Fibroblast of skin of left quadriceps (primary cell): ENCODE measurements at places on chromosomes 1 and 21.
A peak's percentile ranks its signal among the peaks of the same experiment; 100 is the strongest.

DNA sequence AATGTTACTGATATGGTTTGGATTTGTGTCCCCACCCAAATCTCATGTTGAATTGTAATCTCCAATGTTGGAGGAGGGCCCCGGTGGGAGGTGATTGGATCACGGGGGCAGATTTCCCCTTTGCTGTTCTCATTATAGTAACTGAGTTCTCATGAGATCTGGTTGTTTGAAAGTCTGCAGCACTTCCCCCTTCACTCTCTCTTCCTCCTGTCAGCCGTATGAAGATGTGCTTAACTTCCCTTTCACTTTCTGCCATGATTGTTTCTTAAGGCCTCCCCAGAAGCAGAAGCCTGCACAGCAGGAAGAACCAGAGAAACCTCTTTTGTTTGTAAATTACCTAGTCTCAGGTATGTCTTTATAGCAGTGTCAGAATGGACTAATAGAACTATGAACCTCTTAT is 28.4 kb downstream of the TRIM33 start:
- DNase-seq = no peak

- DNase-seq = no peak
These were observed 66.3 kb upstream of the NTPCR start for GRCh38 chr1:232883992-232884661.

- DNase-seq = no peak
These were observed 137.6 kb upstream of the RNPC3 start for GRCh38 chr1:103387898-103388297.

DNA sequence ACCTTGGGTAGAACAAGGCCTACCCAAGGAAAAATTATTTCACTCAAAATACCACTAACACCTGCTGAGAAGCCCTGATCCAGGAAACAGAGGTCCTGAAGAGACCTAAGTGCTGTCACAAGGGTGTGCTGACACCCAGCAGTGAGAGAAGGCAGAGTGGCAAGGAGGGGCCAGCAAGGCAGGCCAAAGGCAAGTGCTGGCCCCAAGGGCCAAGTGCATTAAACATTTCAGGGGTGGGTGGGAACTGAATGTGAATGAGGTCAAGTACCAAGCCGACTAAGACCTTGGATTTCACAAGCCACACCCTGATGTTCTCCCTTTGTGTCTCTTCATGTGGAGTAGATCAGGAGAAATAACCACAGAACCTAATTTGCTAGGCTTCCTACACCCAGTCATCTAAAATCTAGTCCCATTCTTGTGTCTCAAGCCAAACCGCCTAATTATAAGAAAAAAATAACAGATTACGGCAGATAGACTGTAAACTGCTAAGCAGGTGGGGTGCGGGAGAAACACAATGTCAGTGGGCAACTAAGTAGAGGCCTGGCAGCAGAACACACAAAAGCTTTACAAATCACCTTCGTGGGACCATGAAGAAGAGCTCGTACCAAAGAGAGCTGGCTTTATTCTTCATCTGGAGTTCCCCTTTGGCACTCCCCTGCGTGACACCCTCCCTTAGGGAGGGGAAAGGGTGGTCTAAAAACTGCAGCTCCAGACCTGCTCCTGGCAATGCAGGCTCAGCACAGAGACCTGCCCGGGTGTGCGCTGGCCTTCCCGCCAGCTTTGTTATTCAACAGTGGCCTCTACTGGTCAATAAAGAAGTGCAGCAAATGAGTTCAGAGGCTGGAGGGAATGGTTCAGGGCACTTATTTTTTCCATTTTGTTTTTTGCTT is 8.7 kb downstream of the UBE2G2 start:
- no peak for DNase-seq

- no peak for DNase-seq
These were observed 11.3 kb downstream of the FMO2 start for GRCh38 chr1:171196351-171196750.

- DNase-seq = no peak
These were observed 21.9 kb downstream of the CLSTN1 start for GRCh38 chr1:9801909-9802308.

- DNase-seq = no peak
These were observed 401 bp downstream of the UQCRH start for GRCh38 chr1:46303872-46304326.

- peak; percentile 51 for DNase-seq
These were observed 7.8 kb upstream of the SRRM1 start for GRCh38 chr1:24635195-24635843.

- no peak for DNase-seq
These were observed 1.2 kb downstream of the ITPKB start for GRCh38 chr1:226737819-226738420.

- no peak for DNase-seq
These were observed 1.7 kb upstream of the EPS15 start for GRCh38 chr1:51520700-51521248.

DNA sequence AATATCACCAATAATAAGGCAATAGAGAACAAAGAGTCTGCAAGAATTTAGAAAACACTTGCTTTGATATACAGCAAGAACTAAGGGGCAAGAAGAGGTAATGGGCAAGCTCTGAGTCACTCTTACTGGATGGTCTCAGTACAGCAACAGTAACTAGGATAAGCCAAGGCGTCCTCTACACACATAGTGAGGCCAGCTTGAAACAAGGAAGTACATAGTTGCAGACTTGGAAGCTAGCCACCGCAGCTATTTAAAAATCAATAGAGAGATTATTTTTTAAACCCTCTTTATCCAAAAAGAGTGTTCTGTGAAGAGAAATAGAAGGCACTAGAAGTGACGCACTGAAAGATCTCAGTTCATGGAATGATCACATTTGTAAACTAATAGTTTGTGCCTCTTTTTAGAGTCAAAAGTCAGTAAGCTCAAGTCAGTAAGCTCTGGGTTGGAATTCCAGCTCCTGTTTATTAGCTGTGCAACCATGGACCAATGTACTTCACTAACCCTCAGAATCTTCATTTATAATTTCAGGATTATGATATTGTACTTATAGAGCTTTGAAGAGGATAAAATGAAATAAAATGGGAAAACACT is 118.6 kb downstream of the AKT3 start:
- no peak for DNase-seq

DNA sequence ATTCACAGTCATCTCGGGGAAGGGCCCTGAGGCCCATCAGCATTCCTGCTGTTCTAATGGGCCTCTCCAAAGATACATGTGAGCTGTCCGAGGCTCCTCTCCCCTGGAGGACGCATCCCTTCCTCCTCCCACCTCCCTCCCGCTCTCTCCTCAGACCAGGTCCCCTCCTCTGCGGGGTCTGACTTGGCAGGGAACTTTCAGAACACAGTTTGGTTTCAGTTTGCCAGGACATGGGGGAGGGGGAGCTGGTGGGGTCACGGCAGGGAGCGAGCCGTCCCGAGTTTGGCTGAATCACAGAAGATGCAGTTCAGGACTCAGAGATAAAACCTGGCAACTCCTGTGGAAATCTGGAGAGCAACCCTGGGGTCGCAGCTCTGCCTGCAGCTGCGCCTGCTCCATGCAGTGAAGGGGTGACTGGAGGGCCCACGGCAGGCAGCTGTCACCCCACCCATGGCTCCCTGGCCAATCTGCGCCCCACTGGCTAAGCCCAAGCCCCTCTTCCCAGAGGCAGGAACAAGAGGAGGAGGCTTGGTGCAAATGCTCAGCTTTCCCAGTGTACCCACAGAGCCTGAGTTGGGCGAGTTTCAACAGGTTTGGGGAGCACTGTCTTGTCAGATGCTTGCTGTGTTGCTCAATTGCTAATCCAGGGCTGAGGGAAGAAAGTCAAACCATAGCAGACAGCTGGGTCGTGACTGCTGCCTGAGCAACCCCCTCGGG is 5.7 kb downstream of the WNT4 start:
- no peak for DNase-seq

- DNase-seq = no peak
These were observed 96.0 kb downstream of the ERG start for GRCh38 chr21:38402291-38402690.

GRCh38 chr21:42733874-42734273 is 80.5 kb downstream of the PDE9A start:
- DNase-seq = no peak

DNA sequence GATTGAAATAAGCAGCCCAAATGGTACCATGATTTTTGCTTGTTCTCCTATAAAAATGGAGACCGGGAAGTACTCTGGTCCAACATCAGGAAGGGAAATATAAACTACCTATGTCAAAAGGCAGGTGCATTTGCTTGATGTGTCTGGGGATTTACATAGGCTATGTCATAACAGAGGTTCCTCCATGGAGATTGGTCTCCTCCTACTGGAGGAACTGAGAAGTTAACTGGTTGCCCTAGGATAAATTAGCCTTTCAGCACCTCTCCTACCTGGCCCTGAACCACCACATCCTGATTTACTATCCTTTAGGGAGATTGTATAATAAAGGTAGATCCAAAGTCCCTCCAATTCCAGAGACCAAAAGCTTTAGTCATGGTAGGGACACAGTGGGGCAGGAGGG is 1109.3 kb upstream of the B3GALT2 start:
- no peak for DNase-seq

DNA sequence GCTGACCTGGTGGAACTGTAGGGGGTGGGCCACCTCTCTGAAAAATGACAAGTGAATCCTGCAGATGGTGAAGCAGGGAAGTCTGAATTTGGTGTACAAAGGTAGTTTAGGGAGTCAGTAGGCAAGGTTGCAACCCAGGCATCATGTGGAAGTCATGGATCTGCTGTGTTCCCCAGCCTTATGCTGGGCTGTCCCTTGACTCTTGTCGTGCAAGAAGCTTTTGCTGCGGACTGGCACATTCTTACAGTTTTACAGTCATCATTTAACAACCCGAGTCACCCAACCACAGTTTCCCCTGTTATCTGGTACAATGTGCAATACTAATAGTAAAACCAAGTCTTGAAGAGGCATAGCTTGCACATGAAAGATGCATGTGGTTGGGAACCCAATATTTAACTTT is 13.2 kb downstream of the RHOU start:
- no peak for DNase-seq

DNA sequence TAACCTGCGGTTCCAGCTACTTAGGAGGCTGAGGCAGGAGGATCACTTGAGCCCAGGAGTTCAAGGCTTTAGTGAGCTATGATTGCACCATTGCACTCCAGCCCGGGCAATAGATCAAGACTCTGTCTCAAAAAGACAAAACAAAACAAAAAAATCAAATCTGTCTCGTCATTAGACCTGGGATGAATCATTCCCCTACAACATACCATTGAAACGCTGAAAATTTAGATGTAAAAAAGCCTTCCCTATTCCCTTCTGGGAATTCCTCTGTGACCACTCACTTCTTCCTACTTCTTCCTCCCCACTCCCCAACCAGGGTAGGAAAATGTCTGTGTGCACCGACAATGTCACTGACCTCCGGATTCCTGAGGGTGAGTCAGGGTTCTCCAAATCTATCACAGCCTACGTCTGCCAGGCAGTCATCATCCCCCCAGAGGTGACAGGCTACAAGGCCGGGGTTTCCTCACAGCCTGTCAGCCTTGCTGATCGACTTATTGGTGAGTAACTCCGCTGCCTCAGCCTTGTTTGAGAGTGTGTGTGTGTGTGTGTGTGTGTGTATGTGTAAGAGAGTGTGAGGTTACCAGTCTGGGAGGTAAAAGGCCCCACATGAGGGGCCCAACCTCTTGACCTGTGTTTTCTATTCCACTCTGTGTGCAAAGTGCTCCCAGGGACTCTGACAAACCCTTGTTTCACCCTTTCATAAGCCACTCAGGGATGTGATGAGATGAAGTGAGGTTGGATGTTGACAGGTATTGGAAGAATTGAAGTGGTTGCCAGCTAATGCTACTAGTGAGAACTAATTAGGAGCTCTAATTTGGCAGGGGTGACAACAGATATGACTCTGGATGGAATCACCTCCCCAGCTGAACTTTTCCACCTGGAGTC is 16.3 kb upstream of the SARS1 start:
- peak; percentile 96 for DNase-seq

- no peak for DNase-seq
These were observed 2.8 kb upstream of the MIXL1 start for GRCh38 chr1:226220473-226221189.

DNA sequence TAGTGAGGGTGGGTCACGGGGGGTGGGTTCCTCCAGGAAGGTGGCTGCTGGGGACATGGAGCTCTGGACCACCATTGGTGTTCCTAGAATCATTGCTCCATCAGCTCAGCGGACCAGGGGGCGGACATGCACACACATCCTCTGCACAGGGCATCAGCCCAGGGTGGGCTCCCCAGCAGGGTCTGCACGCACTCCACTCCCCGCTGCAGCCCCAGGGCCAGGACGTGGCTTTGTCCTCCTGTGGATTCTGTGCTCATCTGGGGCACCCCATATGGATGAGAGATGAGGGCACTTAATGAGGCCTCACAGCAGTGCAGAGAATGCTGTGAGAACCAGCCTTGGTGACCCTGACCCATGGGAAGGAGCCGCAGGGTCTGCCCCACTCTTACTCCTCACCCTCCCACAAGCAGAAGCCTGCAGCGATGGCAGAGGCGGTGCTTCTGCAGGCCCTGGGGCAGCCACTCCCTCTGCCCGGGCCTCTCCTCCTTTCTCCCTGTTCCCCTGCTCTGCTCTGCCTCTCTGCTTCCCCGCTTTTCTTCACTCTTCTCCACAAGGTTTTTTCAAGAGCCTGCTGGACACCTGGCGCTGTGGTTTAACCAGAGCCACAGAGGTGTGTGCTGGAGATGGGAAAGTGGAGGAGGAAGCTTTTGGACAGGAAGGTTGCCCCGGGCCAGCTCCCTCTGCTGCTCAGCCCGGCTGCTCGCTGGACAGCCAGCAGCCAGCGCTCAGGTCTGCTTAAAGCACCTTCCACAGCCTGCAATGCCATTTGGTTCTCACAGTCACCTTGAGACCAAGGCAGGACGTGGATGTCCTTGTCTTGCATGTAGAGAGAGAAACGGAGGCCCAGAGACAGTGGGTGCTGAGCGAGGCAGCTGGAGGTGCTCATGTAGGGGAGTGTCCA is 26.3 kb upstream of the PCBP3 start:
- no peak for DNase-seq

GRCh38 chr1:116002781-116003420 is 26.6 kb downstream of the SLC22A15 start:
- DNase-seq = no peak

GRCh38 chr21:22728091-22728490 is 1729.9 kb downstream of the NCAM2 start:
- DNase-seq = no peak

DNA sequence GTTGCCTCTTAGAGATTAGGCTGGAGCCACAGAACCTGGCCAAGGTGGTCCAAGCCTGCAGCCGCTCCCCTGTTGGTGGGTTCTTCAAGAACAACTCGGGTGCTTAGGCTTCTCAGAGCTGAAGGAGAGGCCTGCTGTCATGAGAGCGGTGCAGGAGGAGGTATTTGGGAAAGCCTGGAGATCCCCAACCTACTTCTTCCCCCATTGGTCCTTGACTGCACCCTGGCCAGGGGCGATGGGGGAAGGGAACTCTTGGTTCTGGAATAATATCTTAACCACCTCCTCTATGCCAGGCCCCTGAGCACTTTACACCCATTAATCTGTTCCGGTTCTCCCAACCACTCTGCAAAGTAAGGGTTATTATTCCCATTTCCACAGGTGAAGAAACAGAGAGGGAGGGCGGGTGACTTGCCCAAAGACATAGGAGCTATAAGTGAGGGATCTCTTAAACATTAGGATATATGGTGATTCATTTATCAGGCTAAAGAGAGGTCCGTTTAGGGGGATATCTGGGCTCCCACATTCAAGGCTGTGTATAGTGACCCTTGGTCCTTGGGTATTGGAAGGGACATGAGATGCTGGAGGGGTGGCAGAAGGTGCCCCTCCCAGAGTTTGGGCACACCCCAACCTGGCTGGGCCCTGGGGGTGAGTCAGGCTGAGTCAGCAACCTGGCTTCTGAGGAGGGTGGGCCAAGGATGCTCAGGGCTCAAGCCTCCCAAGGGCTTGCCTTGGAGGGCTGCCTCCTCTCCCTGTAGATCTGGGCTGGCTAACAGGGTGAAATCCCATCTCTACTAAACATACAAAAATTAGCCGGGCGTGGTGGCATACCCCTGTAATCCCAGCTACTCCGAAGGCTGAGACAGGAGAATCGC is 5.2 kb downstream of the TRNP1 start:
- no peak for DNase-seq

- DNase-seq = no peak
These were observed 19.9 kb upstream of the DNAJC6 start for GRCh38 chr1:65289449-65289848.
